NCI-H524 treated with DMSO at 0.1 percent for 48 hours (cell line): ENCODE measurements at places on chromosomes 1 and 21.
A peak's percentile ranks its signal among the peaks of the same experiment; 100 is the strongest.

DNA sequence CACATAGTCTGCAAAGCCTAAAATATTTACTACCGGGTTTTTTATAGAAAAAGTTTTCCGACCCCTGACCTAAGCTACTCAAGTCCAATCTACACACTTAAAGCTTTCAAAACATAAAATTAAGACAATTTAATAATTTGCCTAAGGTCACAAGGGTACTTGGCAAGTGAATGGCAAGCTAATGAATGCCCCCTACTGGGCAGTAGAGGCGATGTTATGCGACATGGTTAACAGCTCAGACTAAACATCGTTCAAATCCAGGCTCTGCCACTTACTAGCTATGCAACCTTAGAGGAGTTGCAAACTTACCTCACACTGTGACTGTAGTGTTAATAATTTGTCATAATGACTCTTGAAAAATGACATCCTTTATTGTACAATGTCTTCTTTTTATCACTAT is 317.2 kb upstream of the NFIA start:
- peak; percentile 5 for DNase-seq

DNA sequence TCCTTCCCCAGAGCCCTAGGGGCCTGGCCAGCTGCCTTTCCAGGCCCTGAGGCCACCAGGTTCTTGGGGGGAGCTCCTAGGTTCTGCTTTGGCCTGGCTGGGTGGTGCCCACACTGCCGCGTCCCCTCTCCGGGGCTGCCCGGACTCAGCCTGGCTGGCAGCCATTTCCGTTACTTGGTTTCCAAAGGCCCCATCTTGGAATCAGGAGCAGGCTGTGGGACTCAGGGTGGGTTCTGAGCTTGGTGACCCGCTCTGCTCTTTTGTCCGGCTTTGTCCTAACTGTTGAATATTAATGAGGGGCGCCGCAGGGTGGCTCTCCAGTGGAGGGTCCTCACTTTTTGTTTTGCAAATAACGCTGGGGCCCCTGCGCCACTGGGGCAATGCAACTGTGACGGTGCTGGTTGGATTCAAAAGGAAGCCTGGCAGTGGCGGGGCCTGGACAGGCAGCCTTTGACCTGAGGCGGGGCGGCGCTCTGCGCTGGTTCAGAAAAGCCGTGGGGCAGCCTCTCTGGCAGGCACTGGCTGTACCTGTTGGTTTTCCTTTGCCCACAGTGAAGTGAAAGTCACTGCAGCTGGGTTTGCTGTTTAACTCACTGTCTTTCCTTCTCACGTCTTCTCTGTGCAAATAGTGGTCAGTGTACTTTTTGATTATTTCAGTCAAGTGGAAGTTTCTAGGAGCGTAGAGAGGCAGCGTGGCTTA is 20.2 kb downstream of the SKI start:
- no peak for DNase-seq

DNA sequence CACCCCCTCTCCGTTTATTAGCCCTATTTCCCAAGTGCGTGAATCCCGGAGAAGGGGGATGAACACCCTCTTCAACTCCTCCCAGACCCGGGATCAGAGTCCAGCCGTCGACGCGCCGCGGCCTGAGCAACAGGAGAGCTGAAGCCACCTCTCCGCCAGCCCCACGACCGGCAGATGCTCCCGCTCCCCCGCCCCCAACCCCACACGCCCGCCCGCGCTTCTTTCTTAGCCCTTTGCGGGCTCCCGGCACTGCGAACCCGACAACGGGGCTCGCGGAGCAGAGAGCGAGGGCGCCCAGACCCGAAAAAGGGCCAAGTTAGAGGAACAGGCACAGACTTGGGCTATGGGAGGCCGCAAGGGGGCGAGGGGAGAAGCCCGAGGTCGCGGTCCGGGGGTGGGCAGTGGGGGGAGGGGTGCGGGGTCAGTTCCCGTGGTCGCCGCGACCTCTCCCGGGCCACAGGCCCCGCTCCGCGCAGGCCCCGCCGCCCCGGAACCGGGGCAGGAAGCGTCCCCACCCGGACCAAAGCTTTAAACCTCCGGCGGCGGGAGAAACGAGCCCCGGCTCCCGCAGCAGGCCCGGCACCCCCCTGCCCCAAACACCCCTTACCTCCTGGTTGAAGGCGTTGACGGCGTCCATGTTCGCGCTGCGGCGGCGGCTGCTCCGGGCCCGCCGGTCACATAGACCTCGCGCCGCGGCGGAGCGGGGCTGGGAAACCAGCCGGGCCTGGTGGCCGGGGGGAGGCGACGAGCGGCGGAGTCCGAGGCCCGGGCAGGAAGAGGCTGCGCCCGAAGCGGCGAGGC is 662 bp downstream of the SCAF4 start:
- DNase-seq = no peak

DNA sequence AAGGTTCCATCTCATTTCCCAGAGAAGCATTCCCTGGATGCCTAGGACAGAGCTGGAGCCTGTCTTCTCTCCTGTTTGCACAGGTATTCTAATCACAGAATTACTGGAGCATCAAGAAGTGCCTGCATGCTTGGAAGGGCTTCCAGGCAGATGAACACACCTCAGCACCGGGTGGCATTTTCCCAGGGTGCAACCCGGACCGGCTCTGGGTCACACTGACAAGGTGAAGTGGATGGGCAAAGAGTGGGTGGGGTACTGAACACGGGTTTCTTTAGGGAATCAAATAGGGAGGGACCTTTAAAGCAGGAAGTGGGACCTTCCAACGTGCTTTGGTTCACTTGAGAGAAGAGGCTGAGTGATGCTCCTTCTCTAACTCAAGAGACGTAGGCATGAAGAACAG is 7.1 kb upstream of the PEF1 start:
- no peak for DNase-seq
